ENCODE measurements at places on chromosomes 7 and 10. TPM values are rescaled to one million over a fixed set of nuclear protein-coding genes. Genes with fewer than 3 reads are reported as not detected.

The MEST gene
- 229 TPM for total RNA-seq

The NPY4R2 gene
- not detected for total RNA-seq

The LIPN gene
- not detected for total RNA-seq

The GIMAP6 gene
- not detected for total RNA-seq

The STK31 gene
- total RNA-seq: 0.31 TPM

The GJD4 gene
- total RNA-seq: not detected

The LHFPL3 gene
- total RNA-seq: 0.43 TPM

The KLF14 gene
- total RNA-seq: not detected

GRCh38 chr10:17655567-17656146 is 11.7 kb downstream of the STAM start:
- no peak for DNase-seq

DNA sequence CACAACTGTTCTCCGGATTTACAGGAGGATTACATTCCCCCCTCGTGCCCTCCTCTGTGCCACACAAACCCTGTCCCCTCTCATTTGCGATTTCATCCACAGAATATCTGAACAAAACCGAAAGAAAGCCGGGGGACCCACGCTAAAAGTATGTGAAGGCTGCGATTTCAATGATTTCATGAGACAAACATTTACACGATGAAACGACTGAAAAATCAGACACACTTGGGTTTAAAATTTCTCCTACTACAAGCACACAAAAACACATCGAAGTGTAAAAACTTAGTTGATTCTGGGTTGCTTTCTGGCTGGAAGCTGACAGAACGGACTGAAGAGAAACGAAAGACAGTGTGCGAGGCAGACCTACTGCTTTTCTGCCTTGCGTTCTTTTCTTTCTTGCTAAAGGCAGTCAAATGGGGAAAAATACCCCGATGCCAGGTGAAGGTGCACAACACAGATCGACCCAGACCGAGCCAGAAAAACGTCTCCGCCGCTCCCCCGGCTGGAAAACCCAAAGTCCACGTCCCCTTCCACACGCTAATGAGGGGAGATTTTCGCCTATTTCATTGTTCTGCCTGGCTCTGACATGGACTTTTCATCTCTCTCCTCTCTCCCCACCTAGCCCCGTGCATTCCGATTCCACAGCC is 1.2 kb downstream of the HIPK2 start:
- peak; percentile 53 for DNase-seq

DNA sequence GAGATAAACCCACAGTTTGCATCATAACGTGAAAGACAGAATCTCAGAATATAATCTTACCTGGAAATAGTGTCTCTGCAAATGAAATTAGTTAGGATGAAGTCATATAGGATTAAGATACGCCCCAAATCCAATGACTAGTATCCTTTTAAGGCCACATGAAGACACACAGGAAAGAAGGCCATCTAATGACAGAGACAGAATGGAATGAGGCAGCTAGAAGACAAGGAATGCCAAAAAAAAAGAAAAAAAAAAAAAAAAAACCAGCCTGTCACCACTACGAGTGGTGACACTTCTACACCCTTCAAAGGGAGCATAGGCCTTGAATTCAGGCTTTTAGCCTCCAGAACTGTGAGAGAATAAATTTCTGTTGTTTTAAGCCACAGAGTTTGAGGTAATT is 82.9 kb downstream of the HYCC1 start:
- DNase-seq: no peak

DNA sequence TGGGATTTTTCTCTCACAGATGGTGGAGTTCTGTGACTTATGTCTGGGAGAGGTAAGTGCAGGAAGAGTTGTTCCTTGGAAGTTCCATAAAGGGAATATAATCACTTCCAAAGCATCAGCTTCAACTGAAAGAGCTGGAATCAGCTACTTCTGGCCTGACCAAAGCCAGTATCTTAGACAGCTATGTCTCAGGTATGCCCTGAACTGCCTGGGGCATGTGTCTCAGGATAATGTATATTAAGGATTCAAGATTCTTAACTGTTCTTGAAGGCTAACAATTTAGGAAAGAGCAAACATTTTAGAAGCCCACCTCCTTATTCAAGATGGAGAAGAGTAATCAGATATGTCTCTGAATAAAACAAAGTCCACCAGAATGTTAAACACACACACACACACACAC is 12.4 kb upstream of the NOBOX start:
- no peak for DNase-seq

Data from GM23338 (cell line).